ENCODE measurements at places on chromosomes 3 and 15. TPM values are rescaled to one million over a fixed set of nuclear protein-coding genes. Genes with fewer than 3 reads are reported as not detected.

The CAPN7 gene
- total RNA-seq = 15.6 TPM

The DAZL gene
- not detected for total RNA-seq

The CADPS gene
- 0.82 TPM for total RNA-seq

The ONECUT1 gene
- total RNA-seq = not detected

The C3orf85 gene
- total RNA-seq = not detected

The AMOTL2 gene
- 71.3 TPM for total RNA-seq

The ROBO1 gene
- total RNA-seq = 71.7 TPM

The CCK gene
- total RNA-seq = 1.1 TPM

The LHFPL4 gene
- not detected for total RNA-seq

The TM4SF18 gene
- total RNA-seq = 0.15 TPM

The RBPMS2 gene
- total RNA-seq = not detected

The PPARG gene
- 27.5 TPM for total RNA-seq

The C2CD4B gene
- 0.68 TPM for total RNA-seq

The DAPK2 gene
- 8.1 TPM for total RNA-seq

The ECE2 gene
- not detected for total RNA-seq

The NR1I2 gene
- total RNA-seq = not detected

The TRIM69 gene
- total RNA-seq = 18.1 TPM

The SCAANT1 gene
- total RNA-seq = not detected

The LTF gene
- total RNA-seq = not detected

The XIRP1 gene
- not detected for total RNA-seq

The ACKR2 gene
- 0.15 TPM for total RNA-seq

The SOX14 gene
- not detected for total RNA-seq

The SPTSSB gene
- total RNA-seq = not detected

The ABHD5 gene
- 38.4 TPM for total RNA-seq

The MYRIP gene
- under 0.01 TPM for total RNA-seq

The HIGD1A gene
- 146 TPM for total RNA-seq
